ENCODE measurements at places on chromosomes 4 and X. TPM values are rescaled to one million over a fixed set of nuclear protein-coding genes. Genes with fewer than 3 reads are reported as not detected.
A peak's percentile ranks its signal among the peaks of the same experiment; 100 is the strongest.

DNA sequence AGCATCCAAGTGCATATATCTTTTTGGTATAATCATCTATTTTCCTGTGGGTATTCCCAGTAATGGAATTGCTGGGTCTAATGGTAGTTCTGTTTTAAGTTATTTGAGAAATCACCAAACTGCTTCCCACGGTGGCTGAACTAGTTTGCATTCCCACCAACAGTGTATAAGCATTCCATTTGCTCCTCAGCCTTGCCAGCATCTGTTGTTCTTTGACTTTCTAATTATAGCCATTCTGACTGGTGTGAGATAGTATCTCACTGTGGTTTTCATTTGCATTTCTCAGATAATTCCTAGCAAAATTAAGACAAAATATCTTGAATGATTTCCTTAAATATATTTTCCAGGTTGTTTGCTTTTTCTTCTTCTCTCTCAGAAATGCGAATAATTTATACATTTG is 341.1 kb downstream of the GBA3 start:
- H3K27me3 ChIP-seq: no peaks in the 10 kb centered on the region
- H3K36me3 ChIP-seq: no peaks in the 10 kb centered on the region
- no peak overlapping the region for H3K4me3 ChIP-seq
- no peak overlapping the region for H3K27ac ChIP-seq
- H3K4me1 ChIP-seq: no peaks in the 10 kb centered on the region
- no peak for DNase-seq

- H3K36me3 ChIP-seq: no peaks in the 10 kb centered on the region
- no peak overlapping the region for H3K4me3 ChIP-seq
- no peak overlapping the region for H3K27ac ChIP-seq
- H3K27me3 ChIP-seq: no peaks in the 10 kb centered on the region
Observed at GRCh38 chr4:38491854-38492478, 172.0 kb upstream of the KLF3 start.

- no peaks in the 10 kb centered on the region for H3K27me3 ChIP-seq
- DNase-seq: peak; percentile 65
- H3K36me3 ChIP-seq: peaks cover 2% of the 10 kb centered on the region
- H3K4me3 ChIP-seq: no peak overlapping the region
- no peaks in the 10 kb centered on the region for H3K4me1 ChIP-seq
Observed at GRCh38 chrX:24081661-24082154, 27.0 kb downstream of the EIF2S3 start.

DNA sequence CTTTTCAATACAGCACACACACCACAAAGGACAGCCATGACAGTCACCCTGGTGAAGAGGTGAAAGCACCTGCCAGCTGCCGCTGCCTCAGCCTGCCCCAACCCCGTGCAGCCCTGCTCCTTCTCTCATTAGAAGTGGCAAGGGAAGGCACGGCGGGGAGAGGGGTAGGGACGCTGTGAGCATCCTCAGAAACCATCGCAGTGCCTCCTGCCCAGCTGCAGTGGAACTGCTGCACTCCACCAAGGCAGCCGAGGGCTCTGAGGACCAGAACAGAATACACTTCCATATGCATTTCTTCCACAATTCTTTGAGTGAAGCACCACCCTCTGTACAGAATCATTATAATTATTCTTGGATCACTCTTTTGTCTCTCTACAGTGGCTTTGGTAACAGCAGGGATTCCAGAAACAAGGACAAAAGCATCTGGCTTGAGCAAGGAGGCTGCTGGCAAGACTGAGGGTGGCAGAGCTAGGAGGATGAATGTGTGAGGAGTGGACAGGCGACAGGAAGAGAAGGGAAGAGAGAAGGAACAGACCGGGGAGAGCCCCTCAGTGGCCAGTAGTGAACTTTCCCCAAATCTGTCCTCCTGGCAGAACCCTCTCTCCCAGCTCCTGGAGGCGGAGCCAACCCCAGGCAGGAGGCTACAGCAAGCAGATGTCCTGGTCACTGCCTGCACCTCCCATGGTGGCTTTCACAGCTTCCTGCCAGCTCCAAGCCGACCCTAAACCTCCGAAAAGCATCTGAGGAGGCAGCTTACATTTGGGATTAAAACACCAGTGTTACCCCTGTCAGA is 73.2 kb downstream of the MTNR1A start:
- no peaks in the 10 kb centered on the region for H3K36me3 ChIP-seq
- no peaks in the 10 kb centered on the region for H3K4me1 ChIP-seq
- no peak for DNase-seq
- no peak overlapping the region for H3K27ac ChIP-seq

DNA sequence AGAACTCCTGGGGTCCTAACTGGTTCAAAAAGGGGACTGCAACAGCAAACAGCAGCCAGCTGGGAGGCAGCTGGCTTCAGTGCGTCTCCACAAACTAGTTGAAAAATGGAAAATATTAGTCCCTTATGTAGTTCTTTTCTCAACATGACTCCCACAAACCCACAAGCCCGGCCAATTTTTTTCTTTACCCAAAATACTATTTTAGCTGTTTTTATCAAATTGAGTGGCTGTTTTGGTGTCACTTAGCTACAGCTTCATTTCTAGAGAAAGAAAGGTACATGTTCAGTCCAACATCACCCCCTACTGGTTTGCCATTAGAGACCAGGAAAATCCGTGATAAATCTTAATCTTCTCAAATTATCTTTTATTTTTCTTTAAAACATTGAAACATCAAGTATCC is 97.2 kb downstream of the GUCY2F start:
- H3K36me3 ChIP-seq: no peaks in the 10 kb centered on the region
- no peaks in the 10 kb centered on the region for H3K4me1 ChIP-seq
- H3K4me3 ChIP-seq: no peak overlapping the region
- peak; percentile 2 for DNase-seq
- no peak overlapping the region for H3K27ac ChIP-seq

GRCh38 chr4:11585506-11585905 is 156.8 kb upstream of the HS3ST1 start:
- no peaks in the 10 kb centered on the region for H3K27me3 ChIP-seq
- H3K4me1 ChIP-seq: peaks cover 7% of the 10 kb centered on the region
- DNase-seq: peak; percentile 12
- no peak overlapping the region for H3K4me3 ChIP-seq
- no peaks in the 10 kb centered on the region for H3K36me3 ChIP-seq

GRCh38 chr4:24646798-24647460 is 62.6 kb upstream of the DHX15 start:
- no peak overlapping the region for H3K27ac ChIP-seq
- no peak for DNase-seq
- no peaks in the 10 kb centered on the region for H3K27me3 ChIP-seq
- H3K36me3 ChIP-seq: no peaks in the 10 kb centered on the region

DNA sequence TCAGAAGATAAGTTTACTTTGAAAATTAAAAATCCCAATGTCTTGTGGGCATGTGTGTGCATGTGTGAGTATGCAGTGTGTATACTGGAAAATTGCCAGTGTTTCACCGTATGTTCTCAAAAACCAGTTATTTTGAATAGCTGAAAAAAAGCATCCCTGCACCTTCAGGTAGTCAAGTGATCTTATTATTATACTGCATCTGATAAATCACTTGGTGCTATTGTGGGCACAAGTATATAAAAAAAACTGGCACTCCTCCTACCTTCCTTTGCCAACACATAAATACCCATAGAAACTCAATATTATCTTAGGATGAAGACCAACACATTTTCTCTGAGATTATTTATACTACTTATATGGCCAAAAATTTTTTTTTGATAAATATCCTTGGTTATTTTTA is 91.5 kb upstream of the MAP9 start:
- no peak overlapping the region for H3K27ac ChIP-seq
- H3K4me3 ChIP-seq: no peak overlapping the region
- no peaks in the 10 kb centered on the region for H3K4me1 ChIP-seq
- H3K27me3 ChIP-seq: no peaks in the 10 kb centered on the region
- no peaks in the 10 kb centered on the region for H3K36me3 ChIP-seq

- DNase-seq: no peak
- H3K4me1 ChIP-seq: no peaks in the 10 kb centered on the region
- no peak overlapping the region for H3K27ac ChIP-seq
Observed at GRCh38 chrX:22126327-22126726, 94.2 kb downstream of the PHEX start.

DNA sequence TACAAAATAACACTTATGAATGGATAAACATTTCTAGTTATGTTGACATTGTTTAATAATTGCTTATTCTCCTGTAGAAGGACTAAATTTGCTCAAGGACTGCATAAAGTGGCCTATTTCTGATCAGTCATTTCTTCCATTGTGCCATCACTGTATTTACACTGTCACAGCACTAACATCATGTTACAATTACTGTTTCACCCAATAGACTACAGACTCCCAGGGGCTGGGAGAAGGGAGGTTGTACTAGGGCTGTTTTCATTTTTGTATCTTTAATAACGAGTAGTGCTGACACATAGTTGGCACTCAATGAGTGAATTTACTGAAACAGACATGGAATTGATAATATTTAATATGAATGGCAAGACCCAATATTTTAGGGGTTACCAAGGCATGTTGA is 139.5 kb downstream of the SLC10A7 start:
- DNase-seq: no peak
- H3K4me1 ChIP-seq: peaks cover 14% of the 10 kb centered on the region
- no peak overlapping the region for H3K27ac ChIP-seq
- no peaks in the 10 kb centered on the region for H3K36me3 ChIP-seq
- no peaks in the 10 kb centered on the region for H3K27me3 ChIP-seq
- no peak overlapping the region for H3K4me3 ChIP-seq

DNA sequence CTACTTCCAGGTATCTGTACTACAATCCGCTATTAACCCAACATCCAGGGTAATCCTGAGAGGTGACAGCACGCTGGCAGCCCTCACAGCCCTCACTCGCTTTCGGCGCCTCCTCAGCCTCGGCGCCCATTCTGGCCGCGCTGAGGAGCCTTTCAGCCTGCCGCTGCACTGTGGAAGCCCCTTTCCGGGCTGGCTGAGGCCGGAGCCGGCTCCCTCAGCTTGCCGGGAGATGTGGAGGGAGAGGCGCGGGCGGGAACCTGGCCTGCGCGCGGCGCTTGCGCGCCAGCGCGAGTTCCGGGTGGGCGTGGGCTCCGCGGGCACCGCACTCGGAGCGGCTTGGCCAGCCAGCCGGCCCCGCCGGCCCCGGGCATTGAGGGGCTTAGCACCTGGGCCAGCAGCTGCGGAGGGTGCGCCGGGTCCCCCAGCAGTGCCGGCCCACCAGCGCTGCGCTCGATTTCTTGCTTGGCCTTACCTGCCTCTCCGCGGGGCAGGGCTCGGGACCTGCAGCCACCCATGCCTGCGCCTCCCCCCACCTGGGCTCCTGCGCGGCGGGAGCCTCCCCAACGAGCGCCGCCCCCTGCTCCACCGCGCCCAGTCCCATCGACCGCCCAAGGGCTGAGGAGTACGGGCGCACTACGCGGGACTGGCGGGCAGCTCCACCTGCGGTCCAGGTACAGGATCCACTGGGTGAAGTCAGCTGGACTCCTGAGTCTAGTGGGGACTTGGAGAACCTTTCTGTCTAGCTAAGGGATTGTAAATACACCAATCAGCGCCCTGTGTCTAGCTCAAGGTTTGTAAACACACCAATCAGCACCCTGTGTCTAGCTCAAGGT is 87.3 kb downstream of the PRSS12 start:
- peak; percentile 68 for DNase-seq
- no peaks in the 10 kb centered on the region for H3K4me1 ChIP-seq
- no peaks in the 10 kb centered on the region for H3K36me3 ChIP-seq
- H3K4me3 ChIP-seq: peak overlapping the region; percentile 40

- H3K4me1 ChIP-seq: no peaks in the 10 kb centered on the region
- H3K36me3 ChIP-seq: no peaks in the 10 kb centered on the region
- no peak overlapping the region for H3K4me3 ChIP-seq
- no peaks in the 10 kb centered on the region for H3K27me3 ChIP-seq
Observed at GRCh38 chrX:42725196-42725595, 52.8 kb downstream of the PPP1R2C start.

DNA sequence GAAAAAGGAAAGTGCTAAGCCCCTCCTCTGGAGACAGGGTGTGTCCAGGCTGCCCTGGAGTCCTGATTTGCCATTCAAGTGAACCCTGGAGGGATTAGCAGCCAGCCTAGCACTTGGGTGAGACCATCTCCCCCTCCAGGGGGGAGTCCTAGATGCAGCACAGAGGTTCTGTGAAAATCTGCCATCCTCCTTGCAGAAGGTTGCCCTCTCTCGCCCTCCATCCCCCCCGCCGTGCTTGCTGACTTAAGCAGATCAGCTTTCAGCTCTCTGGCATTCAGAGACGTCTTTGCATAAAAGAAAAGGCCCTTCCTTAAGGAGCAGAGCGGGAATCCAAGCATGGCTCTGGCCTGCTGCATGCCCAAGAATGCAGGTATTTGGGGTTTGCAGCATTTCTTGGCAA is 102.1 kb upstream of the SCML1 start:
- no peaks in the 10 kb centered on the region for H3K27me3 ChIP-seq
- no peaks in the 10 kb centered on the region for H3K36me3 ChIP-seq
- H3K4me3 ChIP-seq: no peak overlapping the region
- peak; percentile 46 for DNase-seq
- H3K27ac ChIP-seq: peak overlapping the region; percentile 18

GRCh38 chrX:125622899-125623298 is 303.2 kb downstream of the TEX13C start:
- no peak overlapping the region for H3K4me3 ChIP-seq
- H3K36me3 ChIP-seq: no peaks in the 10 kb centered on the region
- DNase-seq: no peak
- H3K27ac ChIP-seq: no peak overlapping the region
- no peaks in the 10 kb centered on the region for H3K4me1 ChIP-seq
- no peaks in the 10 kb centered on the region for H3K27me3 ChIP-seq

- no peaks in the 10 kb centered on the region for H3K27me3 ChIP-seq
- H3K36me3 ChIP-seq: no peaks in the 10 kb centered on the region
- H3K4me3 ChIP-seq: peak overlapping the region; percentile 24
- peak overlapping the region; percentile 71 for H3K27ac ChIP-seq
- no peak for DNase-seq
Observed at GRCh38 chr4:987624-988513, 1.0 kb downstream of the IDUA start.

GRCh38 chr4:20662851-20663250 is 37.4 kb upstream of the PACRGL start:
- no peak overlapping the region for H3K27ac ChIP-seq
- no peaks in the 10 kb centered on the region for H3K4me1 ChIP-seq
- H3K4me3 ChIP-seq: no peak overlapping the region

The MAGEC1 gene
- not detected for total RNA-seq

The KCNE5 gene
- total RNA-seq: not detected

The CWH43 gene
- total RNA-seq: not detected

The FAM53A gene
- 0.66 TPM for total RNA-seq

The REELD1 gene
- not detected for total RNA-seq

The TEX13D gene
- total RNA-seq: not detected

The ADH1A gene
- total RNA-seq: not detected

The SNCA gene
- 9.3 TPM for total RNA-seq

The CXXC4 gene
- total RNA-seq: 3.6 TPM

The SPP1 gene
- 62.8 TPM for total RNA-seq

The CRMP1 gene
- 1.3 TPM for total RNA-seq

The HOPX gene
- not detected for total RNA-seq
